NCI-H146 (cell line): ENCODE measurements at places on chromosomes 13 and 19.

DNA sequence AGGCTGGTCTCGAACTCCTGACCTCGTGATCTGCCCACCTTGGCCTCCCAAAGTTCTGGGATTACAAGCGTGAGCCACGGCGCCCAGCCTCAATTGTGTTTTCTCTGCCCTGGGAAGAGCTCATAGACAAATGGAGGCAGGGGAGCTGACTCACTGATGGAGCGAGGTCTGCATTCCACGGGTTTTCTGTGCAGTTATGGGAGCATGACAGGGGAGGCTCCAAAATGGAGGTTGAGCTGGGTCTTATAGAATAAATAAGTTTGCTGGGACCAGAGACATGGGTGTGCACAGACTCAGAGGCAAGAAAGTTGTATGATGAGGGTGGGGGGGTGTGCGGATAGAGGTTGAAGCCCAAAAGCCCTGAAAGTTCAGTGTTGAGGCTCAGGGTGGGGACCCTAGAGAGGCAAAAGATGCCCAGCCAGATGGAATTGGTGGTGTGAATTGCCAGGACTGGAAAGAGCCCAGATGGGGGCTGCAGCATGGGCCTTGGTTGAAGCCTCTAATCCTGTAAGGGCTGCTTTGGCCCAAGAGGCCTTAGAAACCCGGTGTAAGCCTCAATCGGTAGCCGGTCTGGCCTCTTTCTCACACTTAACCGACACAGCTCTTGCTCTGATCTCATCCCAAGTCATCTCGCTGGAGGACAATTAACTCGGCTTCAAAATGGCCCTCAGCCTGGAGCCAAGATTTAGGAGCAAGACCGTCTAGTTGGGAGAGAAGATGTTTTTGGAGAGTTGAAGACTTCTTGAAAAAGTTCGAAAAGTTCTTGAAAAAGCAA, 1.9 kb downstream of the TPM4 start:
- DNase-seq = no peak

DNA sequence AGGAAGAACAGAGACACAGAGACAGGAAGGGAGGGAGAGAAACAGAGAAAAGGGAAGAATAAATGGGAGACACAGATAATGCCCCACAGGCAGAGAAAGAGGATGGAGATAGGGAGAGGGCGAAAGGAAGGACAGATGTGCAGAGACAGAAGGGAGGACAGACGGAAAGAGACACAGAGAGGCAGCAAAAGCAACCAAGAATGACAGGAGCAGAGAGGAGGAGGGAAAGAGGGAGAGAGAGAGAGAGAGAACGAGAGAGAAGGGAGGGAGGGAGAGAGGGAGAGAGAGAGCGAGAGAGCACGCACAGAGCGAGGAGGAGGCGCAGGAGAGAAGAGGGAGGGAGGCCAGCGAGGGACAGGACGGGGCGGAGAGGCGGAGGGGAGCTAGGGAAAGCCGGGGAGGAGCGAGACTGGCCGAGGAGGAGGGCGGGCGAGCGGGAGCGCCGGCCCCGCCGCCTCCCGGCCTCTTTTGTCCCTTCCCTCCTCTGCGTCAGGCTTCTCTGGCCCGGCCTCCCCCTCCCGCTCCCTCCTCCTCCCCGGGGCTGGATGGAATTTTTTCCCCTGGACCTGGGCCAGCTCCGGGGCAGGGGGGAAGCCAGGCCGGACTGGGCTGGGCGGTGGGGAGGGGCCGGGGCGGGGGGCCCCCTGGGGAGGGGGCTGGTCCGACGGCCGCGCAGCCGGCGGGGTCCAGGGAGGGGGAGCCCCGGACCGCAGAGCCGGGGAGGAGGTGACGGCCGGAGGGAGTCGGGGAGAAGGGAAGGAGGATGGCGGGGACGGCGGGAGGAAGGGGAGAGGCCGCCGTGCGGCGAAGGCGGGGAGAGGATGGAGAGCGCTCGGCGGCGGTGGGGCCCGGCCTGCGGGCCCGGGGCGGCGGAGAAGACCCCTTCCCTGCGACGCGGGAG, 4.2 kb upstream of the SPACA6 start:
- peak; percentile 95 for DNase-seq

DNA sequence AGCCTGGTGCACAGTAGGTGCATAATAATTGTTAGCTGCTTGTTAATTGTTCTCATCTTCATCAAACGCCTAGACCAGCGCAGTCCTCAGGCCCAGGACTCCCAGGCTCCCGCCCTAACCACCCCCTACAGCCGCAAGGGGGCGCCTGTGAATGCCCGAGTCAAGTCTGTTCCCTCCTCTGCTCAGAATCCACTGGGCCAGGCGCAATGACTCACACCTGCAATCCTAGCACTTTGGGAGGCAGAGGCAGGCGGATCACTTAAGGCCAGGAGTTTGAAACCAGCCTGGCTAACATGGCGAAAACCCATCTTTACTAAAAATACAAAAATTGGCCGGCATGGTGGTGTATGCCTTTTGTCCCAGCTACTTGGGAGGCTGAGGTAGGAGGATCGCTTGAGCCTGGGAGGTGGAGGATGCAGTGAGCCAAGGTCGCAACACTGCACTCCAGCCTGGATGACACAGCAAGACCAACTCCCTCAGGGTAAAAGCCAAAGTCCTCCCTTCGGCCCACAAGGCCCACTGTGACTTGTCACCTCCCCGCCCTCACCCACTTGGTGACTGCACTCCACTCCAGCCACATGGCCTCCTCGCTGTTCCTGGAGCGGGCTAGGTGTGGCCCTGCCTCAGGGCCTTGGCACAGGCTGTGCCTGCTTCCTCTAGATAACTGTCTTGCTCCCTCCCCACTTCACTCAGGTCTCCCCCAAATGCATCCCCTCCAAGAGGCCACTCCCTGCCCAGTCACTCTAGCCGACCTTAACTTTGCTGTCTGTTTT, 9.1 kb downstream of the ZNF653 start:
- peak; percentile 46 for DNase-seq

DNA sequence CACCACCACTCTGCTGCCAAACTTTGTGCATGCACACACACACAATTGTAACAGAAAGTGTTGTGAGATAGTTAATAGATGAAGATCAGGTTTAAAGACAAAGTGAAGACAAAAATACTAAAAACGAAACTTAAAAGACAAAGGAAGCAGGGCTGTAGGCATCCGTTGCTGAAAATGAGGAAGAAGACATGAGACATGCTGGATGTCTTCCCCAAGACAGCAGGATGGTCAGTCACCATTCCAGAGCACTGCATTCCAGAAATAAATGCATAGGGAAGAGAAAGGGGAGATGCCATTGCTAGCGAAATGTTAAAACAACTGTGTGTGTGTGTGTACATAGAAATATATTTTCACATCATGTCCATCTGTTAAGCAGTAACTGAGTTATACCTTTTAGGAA, 520.1 kb downstream of the SUCLA2 start:
- no peak for DNase-seq

GRCh38 chr13:105202354-105202753, 1333.1 kb downstream of the EFNB2 start:
- DNase-seq = peak; percentile 5

DNA sequence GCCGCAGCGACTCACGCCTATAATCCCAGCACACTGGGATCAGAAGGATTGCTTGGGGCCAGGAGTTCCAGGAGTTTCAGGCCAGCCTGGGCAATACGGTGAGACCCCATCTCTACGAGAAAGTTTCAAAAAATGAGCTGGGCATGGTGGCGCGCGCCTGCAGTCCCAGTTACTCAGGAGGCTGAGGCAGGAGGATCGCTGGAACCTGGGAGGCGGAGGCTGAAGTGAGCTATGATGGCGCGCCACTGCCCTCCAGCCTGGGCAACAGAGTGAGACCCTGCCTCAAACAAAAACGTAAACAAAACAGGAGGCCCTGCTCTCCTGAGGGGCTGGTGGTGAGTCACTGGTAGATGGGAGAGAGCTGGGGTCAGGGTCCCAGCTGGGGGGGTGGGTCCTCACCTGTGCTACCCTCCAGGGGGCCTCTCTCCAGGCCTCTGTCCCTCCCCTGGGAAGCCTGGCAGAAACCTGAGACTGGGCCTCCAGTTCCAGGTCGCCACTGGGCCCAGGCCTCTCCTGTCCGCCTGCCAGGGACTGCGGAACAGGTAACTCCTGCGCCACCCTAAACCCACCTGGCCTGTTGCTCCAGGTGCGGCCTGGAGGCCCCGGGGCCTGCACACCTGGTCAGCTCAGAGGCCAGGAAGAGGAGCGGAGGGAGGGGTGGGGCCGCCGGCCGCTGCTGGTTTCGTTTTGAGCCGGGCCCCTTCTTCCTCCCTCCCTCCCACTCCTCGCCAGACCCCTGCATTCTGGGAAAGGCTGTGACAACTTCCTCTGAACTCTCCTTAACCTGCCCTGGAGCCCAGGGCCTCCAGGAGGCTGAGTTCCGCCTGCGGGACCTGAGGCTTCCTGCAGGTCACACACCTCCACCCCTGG, 17.2 kb upstream of the ZBTB7A start:
- peak; percentile 61 for DNase-seq

- DNase-seq = no peak
These were observed 784.1 kb downstream of the UQCRFS1 start for GRCh38 chr19:28428663-28429348.

DNA sequence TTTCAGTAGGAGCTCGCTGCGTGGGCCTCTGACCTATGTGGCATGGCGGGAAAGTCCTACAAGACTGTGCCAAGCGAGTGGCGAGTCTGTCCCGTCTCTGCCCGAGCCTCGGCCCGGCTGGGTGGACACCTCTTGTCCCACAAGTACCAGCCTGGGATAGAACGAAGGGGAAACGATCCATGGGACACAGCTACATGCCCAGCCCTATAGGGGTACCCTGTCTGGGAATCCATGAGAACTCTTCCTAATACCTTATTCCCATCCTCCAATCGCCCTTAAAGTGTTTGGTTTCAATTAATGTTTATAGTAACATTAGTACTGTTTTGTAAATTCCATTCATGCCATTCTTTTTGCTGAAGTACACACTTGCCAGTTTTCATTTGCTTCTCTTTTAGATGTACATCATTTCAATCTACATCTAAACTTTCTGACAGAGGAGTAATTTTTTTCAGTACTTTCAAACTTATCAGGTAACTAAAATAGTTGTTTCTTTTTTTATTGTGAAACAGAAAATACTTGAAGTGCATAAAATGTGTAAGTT, 667 bp upstream of the ZNF790 start:
- DNase-seq = no peak

DNA sequence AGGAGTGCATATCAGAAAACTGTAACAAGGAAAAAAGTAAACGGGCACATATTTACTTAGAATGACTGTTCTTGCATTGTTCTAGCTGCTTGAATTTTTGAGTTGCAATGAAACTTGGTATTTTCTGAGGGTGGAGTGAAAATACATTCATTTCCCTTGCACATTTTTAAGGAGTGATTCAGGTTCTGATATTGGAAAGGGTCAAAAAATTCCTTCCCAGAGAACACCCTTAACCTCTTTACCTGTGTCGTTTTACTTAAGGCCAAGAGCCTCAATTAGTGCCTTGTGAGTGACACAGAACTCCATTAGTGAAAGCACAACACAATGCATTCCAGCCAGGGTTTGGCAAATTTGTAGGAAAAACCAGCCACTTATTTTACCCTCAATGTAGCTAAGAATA, 2.3 kb downstream of the ITGBL1 start:
- no peak for DNase-seq

DNA sequence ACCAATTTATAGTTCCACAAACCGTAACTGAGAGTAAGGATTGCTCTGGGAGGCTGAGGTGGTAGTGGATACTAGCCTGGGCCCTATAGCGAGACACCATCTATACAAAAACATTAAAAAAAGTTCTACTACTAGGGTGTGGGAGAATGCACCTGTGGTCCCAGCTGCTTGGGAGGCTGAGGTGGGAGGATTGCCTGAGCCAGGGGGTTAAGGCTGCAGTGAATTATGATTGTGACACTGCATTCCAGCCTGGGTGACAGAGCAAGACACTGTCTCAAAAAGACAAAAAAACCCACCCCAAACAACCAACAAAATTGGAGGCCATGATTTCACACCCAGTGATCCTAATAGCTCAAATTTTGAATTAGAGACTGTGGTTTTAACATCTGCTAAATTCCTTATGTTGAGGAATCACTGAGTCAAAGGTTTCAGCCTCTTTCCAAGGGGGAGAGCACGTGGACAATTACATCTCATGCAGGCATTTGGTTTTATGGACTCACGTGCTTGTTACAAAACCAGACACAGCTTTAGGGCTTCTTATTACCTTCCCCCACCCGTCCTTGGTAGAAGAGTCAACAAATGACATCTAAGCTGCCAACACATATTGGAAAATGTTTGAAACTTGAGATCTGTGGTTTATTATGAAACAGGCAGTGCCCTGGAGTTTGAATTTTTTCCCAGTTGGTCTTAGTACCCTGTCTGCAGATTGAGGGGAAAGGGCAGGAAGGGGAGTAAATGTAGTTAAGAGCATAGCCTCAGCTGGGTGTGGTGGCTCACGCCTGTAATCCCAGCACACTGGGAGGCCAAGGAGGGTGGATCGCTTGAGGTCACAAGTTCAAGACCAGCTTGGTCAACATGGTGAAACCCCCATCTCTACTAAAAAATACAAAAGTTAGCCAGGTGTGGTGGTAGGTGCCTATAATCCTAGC, 18.5 kb downstream of the CYP2A6 start:
- no peak for DNase-seq

DNA sequence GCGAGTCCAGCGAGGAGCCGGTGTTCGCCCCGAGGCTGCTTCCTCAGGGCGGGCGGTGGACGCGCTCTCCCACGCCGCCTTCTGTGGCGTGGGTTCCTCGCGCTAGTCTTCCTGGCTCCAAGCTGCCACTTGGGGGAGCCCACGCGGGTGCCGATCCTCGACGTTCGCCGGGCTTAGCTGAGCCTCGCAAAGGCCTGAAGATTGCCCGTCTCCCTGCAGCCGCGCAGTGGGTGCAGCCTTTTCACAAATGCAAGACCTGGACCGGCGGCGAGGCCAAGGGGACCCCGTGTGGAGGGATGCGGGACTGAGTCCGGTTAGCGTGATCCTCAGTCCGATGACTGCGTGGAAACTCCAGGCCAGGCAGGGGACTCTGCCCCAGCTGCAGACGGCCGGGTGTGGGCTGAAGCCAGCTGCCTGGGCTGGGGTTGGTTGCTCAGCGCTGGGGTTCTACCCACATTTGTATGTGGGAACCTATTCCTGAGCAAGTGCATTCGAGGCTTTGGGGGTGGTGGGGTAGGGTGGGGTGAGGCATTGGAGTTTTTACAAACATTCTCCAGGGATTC, 16.6 kb upstream of the LRP3 start:
- DNase-seq = peak; percentile 84

DNA sequence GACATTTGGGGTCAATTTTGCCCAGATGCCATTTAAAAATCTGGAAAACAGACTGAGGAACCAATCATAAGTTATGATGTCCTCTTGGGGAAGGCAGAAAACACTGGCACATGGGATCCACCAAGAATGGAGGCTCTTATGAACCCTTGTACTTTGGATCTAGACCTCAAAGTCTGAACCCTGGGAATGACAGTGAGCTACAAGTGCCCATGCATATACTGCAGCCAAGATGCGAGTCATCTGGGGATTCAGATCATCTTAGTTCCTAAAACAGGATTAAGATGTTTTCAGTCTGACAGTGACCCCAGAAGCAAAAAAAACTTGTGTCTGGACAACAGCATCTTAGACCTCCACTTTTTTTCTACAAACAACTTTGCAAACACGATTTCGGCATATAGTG, 100.2 kb upstream of the SIAH3 start:
- DNase-seq = no peak

DNA sequence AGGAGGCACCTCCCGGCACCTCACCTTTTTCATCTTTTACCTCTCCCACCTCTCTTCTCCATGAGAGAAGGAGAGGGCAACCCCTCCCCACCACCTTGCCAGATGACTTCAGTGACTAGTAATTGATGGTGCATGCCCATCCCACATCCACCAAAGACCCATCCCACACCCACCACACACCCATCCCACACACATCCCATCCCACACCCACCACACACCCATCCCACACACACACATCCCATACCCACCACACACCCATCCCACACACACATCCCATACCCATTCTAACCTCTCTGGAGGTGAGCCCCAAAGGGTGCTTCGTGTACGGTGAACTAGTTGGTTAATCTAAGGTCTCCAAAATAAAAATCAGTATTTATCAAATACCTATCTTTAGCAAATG, 44.7 kb downstream of the STK24 start:
- DNase-seq = no peak
